ENCODE measurements at places on chromosomes 2 and 18.
A peak's percentile ranks its signal among the peaks of the same experiment; 100 is the strongest.

DNA sequence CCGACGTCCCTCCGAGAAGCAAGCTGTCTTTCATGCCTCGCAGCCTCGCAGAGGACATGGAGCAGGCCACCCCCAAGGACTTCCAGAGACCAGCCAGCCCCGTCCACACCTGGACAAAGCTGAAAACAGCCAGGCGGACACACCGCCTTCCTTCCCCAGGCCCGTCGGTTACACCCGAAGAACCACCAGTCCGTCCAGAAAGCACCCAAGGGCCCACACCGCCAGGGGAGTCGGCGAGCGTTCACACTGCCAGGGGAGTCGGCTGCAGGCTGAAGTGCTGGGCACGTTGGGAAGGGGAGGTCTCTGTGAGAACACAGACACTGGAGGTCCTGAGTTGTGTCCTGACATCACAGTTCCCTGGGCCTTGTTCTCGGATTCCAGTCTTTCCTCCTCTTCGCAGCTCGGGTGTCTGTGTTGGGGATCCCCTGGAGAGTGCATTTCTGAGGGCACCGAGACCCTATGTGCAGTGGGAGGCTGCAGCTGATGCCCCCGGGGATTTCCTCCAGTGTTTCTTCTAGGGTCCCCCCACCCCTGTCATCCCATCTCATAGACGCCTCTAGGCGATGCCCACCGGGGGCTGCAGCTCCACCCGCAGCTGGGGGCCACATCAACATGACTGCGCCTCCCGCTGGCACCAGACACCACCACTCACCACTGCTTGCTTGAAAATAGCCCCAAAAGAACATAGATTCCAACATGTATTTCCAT lies 344.4 kb upstream of the SALL3 start:
- no peak for DNase-seq

DNA sequence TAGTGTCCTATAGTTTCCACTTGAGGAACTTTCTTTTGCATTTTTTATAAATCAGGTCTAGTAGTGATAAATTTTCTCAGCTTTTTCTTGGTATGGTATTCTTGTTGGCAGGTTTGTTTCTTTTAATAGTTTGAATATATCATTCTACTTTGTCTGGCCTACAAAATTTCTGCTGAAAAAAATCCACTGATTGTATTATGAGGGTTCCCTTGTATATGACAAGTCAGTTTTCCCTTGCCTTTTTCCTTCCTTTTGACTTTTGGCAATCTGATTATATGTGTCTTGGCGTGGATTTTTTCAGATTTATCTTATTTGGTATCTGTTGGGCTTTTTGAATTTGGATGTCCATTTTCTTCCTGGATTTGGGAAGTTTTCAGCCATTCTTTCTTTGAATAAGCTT lies 41.9 kb downstream of the MOCOS start:
- DNase-seq: no peak

DNA sequence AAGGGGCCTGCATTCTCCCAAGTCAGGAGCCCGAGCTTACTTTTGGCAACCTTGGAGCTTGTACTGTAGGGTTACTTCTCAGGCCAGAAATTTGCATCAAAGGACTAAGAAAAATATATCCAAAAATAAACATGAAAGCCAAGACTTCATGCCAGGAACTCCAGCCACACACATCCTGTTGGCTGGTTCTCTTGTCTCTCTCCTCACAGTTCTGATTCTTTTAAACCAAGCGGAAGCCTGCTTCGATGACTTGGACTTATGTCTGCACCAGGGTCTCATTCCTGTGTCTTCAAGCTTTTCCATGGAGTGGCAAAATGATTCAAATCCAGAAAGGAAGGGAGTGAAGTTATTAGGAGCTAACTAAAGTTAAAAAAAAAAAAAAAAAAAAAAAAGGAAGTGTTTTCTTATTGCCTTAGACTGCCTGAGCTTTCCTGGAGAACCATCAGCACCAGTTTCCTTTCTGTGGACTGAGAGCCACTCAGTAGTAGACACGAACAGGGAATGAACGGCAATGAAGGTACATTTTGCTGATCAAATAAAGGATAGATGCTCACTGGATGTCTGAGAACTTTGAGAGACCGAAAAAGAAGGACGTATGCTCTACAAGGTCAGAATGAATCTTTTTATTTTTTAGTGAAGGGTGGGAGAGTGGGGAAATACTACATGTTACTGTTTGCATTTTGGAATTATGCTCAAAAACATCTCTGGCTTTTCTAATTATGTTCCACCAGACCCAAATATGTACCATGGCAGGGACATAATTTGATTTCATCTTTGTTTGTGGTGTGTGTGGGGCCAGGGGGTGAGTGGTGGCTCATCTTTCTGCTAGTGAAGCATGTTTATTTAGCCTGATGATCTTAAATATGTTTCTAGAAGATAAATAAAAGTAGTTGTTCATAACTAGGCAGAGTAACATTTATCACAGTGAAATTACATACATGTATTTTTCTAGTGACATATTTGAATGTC lies 86.0 kb downstream of the RAPGEF4 start:
- no peak for DNase-seq

- no peak for DNase-seq
Measured at GRCh38 chr2:173347305-173348168, 7.1 kb upstream of the CDCA7 start.

GRCh38 chr18:12408247-12408869 lies 629 bp downstream of the PRELID3A start:
- DNase-seq: no peak

DNA sequence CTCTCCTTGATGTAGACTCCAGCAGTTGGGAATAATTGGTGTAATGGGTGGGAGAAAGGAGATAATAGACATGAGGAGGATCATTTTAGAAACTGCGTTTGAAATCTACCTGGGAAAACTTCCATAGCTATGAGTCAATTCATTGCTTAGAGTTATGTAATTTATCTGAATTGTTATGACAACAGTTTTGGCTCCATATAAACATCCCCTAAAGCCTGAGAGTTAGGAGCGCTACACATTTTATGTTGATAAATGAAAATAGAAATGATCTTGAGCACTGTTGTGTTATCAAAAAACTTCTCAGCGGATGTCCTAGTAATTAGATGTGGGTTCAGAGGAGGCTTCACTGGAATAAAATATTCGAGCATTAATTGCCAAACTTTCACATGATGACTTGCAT lies 573.4 kb downstream of the TSN start:
- no peak for DNase-seq

- no peak for DNase-seq
Measured at GRCh38 chr18:48938827-48939204, 11.9 kb downstream of the SMAD7 start.

DNA sequence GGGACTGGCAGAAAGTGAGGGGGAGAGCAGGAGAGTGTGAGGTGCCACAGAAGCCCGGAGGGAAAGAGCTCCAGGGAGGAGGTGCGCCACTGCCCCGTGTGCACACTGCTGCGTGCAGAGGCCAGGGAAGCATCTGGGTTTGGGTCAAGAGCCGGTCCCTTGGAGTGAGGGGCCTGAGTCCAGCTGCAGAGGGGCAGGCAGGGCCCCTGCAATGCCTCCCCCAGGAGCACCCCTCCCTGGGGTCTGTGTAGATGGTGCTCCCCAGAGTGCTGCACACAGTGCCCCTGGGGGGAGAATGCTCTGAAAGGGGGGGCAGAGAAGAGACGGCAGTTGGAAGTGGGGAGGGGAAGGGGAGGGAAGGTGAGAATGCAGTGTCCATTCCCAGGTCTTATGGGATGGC lies 3.7 kb upstream of the LIMS2 start:
- no peak for DNase-seq

GRCh38 chr18:22930089-22930713 lies 2.9 kb upstream of the RBBP8 start:
- peak; percentile 41 for DNase-seq

GRCh38 chr2:235637896-235638295 lies 144.1 kb downstream of the AGAP1 start:
- no peak for DNase-seq

DNA sequence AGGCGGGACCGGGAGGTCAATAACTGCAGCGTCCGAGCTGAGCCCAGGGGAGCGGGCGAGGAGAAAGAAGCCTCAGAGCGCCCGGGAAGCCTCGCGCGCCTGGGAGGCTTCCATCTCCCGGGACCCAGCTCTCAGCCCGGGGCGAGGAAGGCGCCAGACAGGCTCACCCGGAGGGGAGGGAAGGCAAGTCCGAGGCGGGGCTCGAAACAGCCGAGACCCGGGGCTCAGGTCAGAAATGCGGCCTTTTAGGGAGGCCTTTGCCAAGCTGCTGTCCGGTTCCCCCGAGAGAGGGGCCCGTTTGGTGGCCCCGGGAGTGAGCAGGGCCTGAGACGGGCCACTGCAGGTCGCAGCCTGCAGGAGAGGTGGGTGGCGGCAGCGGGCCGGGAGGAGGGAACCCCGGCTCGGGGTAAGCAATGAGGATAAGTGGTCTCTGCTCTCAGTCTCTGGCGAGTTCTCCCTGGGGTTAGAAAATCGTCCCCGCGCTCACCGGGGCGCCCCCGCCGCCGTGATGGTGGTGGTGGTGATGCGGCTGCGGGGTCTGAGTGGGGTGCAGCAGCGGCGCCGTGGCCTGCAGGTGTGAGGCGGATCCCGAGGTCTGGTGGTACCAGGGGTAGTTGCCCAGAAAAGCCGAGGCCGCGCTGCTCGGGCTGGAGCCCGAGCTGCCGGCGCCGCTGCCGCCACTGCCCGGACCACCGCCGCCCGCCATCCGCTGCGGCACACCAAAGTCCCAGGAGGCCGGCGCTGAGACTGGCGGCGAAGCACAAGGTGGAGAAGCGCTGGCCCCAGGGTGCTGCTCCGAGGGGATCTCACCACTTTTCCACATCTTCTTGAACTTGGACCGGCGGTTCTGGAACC lies 2.4 kb downstream of the DLX2 start:
- no peak for DNase-seq

DNA sequence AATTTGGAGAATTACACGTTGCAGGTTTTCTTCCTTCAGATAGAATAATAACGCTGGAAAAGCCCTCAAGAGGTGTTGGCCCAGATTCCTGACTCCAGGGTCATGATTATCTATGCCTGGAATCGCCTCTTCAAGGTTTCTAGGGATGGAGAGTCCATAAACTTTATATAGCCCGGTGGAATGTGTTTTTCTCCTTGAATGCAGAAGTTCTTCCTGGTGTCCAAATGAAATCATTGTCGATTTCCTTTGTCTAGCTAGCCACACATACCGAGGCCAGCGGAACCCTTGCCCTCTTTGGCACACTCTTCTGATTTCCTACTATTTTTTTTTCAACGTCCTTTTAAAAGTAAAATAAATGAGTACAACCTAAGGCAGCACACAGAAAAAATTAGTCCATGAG lies 117.8 kb downstream of the PID1 start:
- no peak for DNase-seq

- DNase-seq: no peak
Measured at GRCh38 chr2:126672980-126673605, 17.1 kb downstream of the GYPC start.

DNA sequence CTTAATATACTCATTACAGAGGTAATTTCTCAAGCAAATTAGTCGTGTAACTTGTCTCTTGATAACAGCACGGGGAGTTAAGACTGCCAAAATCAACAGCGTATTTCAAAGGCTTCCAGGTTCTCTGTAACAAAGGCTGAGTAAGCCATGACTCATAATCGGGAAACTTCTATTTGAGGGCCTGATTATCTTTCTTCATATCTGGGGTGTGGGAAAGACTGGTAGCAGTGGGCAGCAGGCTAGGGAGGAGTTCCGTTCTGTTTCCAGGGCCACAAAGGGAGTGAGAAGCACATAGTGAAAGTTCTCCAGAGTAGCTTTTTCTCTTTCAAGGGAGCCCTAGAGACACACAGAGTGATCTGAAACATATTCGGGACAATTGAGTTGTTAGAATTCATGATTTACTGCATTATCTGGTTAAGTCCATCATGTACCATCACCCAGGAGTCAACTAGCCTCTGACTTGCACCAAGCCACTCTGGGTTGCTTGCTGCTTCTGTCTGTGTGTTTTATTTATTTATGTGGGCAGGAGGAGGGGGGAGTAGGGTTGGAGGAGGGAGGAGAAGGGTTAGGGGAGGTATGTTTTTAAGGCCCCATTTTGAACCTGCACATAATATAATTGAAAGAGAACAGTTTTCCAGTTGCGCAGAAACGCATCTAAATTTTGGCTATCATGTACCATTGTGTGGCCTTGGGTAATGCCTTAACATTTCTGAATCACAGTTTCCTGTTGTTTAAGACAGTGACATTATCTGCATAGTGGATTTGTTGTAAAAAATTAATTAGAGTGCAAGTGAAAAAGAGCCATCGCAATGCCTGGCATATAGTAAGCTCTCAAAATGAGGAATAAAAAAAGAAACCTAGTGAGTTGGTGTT lies 80.5 kb upstream of the ITPRID2 start:
- no peak for DNase-seq

DNA sequence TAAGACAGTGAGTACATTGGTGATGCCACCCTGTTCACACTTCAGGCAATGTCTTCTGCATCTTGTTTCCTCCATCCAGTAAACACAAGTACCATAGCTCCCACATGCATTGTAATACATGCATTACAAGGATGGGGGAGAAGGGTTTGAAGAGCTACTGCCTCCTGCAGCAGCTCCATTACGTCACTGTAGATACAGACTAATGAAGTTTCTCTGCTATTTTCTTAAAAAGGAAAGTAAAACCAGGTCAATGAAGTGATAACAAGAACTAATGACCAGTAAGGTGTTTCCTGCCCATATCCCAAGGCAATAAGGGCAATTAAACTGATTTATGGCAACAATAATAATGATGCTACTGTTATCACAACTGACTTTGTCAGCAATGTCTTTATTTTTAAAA lies 18.2 kb upstream of the BBS5 start:
- DNase-seq: no peak

GRCh38 chr2:16154501-16155280 lies 214.3 kb downstream of the MYCN start:
- DNase-seq: no peak

- no peak for DNase-seq
Measured at GRCh38 chr2:159256159-159256558, 30.3 kb downstream of the WDSUB1 start.

DNA sequence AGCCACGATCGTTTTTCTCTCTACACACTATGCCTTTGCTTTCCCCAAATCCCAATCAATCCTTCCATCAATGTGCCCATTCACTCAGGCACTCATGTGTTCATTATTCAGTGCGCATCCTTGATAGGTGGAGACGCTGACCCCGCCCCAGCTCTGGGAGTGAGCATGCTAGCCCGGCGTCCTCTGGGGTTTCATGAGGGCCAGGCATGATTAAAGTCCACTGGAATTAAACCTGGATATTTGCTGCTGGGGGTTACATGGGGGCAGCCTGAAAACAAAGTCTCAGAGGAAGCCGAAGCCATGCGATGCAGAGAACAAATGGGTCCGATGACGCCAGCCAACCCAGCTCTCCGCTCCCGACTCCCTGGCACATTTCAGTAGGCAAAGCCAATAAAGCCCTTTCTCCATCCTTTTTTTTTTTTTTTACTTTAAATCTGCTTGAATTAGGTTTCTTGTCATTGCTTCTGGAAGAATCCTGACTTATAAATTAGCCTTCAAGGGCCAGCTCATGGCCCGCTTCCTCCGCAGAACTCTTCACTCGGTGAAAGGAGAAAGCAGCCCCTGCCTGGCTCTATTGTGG lies 316.4 kb upstream of the ID2 start:
- no peak for DNase-seq

DNA sequence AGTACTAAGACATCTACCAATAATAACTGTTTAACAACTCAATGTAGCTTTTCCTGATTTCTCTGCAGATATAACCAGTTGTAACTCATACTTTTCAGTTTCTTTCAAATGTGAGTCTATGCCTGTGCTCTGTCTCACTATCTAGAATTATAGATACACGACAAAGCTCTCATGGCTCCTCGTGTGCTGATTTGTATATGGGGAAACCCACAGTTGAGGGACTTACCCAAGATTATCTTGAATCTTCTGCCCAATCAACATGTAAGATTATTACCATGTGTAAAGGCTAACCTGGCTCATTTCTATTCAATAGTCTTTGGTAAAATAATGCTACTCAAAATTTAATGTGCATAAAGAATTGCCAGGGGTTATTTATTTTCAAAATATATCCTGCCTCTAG lies 554.4 kb downstream of the FBXO15 start:
- DNase-seq: no peak
